ENCODE measurements at places on chromosomes 6 and 20. TPM values are rescaled to one million over a fixed set of nuclear protein-coding genes. Genes with fewer than 3 reads are reported as not detected.

SNX14 gene
- total RNA-seq: 49.7 TPM

DNA sequence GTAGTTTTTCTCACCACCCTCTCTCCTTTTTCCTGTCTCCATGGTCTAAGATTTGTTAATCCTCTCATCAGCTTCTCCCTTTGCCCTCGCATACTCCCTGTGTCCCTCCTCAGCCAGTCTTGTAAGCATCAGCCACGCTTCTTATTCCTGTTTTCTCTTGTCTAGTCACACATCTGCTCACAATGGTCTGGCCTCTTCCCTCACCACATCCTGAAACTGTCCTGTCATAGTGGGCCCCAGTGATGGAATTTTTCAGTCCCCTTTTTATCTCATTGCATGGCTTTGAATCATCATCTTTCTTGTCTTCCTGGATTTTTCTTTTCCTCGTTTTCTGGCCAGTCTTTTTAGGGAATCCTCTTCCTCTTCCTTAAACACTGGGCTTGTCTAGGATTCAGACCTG, 57.2 kb downstream of the GFRA4 start:
- DNase-seq: no peak

LRRN4 gene
- total RNA-seq: not detected

GRCh38 chr6:107439406-107439805, 20.0 kb downstream of the PDSS2 start:
- DNase-seq: no peak

DNA sequence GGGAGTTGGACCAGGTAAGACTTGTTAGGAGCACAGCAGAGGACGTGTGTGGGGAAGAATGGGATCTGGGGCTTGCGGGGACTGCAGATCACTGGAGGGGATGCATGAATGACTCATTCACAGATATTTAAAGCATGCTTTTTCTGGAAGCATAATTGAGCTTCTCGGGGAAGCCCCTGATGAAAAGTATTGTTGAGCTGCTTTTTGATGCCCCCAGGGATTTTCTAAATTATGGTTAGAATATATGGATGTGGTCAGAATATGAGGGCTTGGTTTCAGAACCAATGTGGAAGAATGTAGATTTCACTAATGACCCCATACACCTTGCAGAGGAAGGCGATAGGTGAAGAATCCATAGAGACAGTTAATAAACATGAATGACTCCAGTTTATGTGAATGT, 36.1 kb downstream of the GMPR start:
- no peak for DNase-seq

HDGFL1 gene
- not detected for total RNA-seq

CHRNA4 gene
- not detected for total RNA-seq

GRCh38 chr20:1299522-1299921, 29.4 kb downstream of the SDCBP2 start:
- DNase-seq: no peak

DNA sequence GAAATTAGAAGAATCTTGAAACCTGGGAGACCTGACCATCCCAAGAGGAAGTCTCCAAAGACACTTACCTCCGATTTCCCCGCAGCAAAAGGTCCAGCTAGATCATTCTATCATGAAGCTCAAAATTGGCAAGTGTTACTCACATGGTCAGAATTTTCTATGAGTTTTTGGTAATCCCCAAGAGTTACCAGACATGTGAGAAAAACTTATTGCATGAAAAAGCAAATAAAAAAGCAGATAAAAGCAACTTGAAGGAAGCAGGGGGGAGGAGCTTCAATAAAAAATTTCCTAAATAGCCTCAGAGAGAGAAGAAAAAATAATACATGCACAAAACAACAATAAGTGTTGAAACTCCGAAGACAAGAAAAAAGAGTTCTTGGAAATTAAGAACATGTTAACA, 27.3 kb downstream of the VNN1 start:
- DNase-seq: no peak

DNA sequence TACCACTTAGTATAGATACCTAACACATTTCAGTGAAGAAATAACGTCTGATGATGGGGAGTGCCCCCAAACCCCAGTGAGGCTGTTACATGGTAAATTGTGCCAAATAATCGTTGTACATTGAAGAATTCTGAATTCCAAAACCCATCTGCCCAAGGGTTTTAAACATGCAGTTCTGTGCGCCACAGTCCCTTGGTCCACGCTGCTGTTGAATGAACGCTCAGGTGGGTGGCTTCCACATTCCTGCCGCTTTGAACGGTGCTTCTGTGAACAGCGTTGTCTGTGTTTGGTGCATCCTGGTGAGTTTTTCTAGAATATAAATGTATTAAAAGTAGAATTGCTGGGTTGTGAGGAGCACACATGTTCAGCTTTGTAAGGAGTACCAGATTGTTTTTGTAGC, 2.9 kb downstream of the GID8 start:
- DNase-seq: no peak

GRCh38 chr6:153096031-153096430, 35.1 kb downstream of the RGS17 start:
- no peak for DNase-seq

DNA sequence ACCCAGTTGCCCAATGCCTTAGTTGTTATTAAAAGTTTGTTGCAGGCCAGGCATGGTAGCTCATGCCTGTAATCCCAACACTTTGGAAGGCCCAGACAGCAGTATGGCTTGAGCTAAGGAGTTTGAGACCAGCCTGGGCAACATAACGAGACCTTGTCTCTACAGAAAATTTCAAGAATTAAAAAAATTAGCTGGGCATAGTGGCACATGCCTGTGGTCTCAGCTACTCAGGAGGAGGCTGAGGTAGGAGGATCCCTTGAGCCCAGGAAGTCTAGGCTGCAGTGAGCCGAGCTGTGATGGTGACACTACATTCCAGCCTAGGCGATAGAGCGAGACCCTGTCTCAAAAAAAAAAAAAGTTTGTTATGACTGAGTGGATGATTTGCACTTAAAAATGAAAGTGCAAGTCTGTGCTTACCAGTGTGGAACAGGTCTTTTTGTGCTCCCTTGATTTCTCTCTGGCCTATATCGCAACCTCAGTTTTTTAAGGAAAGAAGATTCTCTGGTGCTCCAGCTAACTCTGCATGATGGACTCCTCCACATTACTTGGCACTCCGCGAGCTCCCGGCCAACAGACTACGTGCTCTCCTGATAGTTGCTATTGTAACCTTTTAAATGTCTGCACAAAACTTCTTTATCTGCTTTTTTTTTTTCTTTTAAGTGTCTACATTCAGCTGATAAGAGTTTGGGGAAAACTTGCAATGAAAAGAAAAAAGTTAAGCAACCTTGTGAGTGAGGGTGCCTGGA, 22.1 kb downstream of the ZKSCAN3 start:
- DNase-seq: no peak

GRCh38 chr20:4110885-4111284, 95.5 kb upstream of the RNF24 start:
- no peak for DNase-seq

HLA-DRA gene
- total RNA-seq: 195 TPM

DNA sequence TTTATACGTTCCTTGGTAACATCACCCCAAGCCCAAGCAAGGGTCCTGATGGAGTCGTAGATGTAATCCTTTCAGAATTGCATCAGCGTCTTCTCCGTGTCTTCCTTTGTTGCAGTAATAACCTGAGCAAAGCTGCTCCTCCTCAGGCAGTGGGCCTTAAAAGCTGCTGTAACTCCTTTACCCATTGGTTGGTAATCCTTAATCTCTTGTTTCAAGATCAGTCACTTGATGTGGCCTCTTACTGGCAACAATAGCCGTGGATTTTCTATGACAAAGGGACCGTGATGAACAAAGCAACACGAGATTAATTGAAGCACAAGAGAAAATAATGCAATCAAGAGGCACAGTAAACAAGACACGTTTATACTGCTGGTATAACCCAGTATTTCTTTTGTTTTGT, 44.6 kb downstream of the ALDH5A1 start:
- DNase-seq: no peak

PLA2G7 gene
- total RNA-seq: 6.0 TPM

GRCh38 chr6:100724222-100724621, 156.9 kb downstream of the ASCC3 start:
- DNase-seq: no peak

- no peak for DNase-seq
These were observed 61.8 kb downstream of the EPB41L2 start for GRCh38 chr6:131001111-131001736.

GRCh38 chr6:113632220-113632864, 224.8 kb upstream of the MARCKS start:
- DNase-seq: no peak

DNA sequence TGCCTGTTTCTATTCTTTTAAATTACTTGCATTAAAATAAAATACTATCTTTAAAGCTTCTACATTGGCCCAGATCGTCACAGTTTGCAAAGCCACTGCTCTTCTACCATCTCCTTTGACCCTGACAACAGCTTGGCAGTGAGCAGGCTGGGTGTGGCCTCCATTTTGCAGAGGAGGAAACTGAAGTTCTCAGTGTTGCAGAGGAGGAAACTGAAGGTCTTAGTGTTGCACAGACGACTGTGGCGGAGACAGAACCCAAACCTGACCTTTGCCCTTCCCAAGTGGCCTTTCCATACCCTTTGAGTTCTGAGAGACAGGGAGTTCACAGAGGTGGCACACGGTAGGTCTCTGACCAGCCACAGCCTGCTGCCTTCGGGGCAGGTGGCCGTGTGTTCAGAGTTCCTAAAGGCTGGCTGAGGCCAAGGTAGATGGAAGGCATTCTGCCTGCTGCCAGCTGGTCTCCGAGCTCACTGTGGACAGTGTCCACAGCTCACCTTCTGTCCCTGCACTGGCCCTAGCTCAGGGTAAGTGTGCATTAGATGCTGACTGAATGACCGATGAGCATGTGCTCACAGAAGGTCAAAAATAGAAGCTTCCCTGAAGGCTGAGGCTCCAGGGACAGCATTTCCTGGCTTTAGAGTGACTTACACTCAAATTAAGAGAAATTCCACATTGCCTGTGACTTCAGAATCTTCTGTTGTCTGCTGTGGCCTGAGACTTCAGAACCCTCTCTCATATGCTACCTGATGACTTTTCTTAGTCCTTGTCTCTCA, 113.5 kb upstream of the SLC24A3 start:
- no peak for DNase-seq

GRCh38 chr6:3669916-3670315, 81.6 kb downstream of the PXDC1 start:
- no peak for DNase-seq

All from suprapubic skin (tissue), 4 donors.